GM12878 (cell line): ENCODE measurements at places on chromosomes 3 and 15.

GRCh38 chr3:1661839-1662238 lies 436.8 kb upstream of the CNTN4 start:
- DNase-seq: no peak

DNA sequence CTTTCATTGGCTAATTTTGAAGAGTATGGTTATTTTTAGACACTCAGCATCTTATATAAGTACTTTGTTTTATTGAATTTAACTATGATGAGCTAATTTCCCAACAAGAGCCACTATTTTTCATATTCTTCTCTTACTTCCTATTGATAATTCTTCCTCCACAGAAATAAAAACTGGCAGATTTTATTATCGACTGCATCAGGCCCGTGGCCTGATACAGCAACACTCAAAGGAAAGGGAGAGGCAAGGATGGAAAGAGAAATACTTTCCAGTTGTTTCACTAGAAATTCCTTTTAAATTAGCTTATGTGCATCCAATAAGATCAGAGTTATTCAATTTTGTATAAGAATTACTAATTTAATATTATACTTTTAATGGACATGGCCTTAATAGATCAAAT lies 886.3 kb downstream of the ROBO1 start:
- no peak for DNase-seq

DNA sequence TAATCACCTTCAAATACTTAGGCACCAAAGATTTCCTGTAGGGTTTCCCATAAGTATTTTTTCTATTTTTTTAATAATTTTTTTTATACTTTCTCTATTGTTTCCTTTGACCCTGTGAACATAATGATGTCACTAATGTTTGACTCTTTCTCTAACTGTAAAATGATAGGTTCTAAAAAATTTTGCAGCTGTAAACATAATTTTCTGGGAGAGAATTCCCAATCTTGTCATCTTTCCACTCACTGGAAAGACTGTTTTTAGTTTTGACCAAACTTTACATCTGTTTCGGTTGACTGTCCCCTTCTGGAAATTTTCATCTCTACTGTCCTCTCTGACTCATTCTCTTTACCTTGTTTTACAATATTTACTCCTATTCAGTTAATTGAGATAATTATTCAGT lies 5.5 kb upstream of the EPHA3 start:
- DNase-seq: no peak

GRCh38 chr3:12278566-12278965 lies 10.3 kb upstream of the PPARG start:
- no peak for DNase-seq

GRCh38 chr15:76162784-76163456 lies 103.1 kb downstream of the TMEM266 start:
- DNase-seq: no peak

GRCh38 chr3:183300996-183301562 lies 48.0 kb downstream of the B3GNT5 start:
- no peak for DNase-seq

GRCh38 chr15:89346516-89347231 lies 12.1 kb upstream of the POLG start:
- no peak for DNase-seq

- peak; percentile 4 for DNase-seq
These were observed 278.6 kb downstream of the CNTN4 start for GRCh38 chr3:2377281-2377680.

- DNase-seq: no peak
These were observed 3.0 kb downstream of the SNAP23 start for GRCh38 chr15:42498212-42499068.
